Stimulated activated CD4-positive, alpha-beta T cell treated with anti-CD3 and anti-CD28 coated beads, Interleukin-4, amount 100 ng/mL, for 48 hours (primary cell): ENCODE measurements at places on chromosomes 11 and 22.

DNA sequence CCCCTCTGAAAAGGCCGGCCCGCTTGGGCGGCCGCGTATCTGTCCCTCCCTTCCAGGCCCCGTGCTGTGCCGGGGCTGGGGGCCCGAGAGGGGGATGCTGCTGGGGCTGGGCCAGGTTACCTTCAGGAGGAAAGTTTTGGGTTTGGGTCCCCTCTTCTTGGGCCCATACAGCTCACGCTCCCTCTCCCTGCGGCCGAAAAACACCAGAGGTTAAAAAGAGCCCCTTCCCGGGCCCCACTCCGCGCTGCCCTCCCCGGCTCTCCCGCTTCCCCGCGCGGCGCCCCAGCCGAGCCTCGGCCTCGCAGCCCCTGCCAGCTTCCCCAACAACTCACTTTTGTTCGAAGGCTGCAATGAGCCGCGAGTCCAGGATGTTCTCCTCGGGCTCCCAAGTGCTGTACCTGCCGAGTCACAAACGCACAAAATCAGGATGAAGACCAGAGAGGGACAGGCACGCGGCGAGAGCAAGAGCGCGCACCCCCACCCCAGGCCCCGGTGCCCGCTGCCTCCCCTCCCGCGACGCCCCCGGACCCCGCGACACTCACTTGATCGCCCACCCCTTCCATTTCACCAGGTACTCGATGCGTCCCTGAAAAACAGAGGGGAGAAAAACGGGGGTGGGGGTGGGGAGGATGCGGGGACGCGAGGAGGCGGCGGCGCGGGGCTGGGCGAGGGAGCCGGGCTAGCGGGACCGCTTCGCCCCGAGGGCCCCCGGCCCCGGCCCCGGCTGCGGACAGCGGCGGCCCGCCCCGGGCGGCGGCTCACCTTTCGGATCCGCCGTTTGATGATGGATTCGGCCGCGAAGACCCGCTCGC, 450 bp downstream of the CBX6 start:
- no peak for DNase-seq

- DNase-seq: no peak
Observed at GRCh38 chr11:27921472-27921871, 186.5 kb downstream of the KIF18A start.

DNA sequence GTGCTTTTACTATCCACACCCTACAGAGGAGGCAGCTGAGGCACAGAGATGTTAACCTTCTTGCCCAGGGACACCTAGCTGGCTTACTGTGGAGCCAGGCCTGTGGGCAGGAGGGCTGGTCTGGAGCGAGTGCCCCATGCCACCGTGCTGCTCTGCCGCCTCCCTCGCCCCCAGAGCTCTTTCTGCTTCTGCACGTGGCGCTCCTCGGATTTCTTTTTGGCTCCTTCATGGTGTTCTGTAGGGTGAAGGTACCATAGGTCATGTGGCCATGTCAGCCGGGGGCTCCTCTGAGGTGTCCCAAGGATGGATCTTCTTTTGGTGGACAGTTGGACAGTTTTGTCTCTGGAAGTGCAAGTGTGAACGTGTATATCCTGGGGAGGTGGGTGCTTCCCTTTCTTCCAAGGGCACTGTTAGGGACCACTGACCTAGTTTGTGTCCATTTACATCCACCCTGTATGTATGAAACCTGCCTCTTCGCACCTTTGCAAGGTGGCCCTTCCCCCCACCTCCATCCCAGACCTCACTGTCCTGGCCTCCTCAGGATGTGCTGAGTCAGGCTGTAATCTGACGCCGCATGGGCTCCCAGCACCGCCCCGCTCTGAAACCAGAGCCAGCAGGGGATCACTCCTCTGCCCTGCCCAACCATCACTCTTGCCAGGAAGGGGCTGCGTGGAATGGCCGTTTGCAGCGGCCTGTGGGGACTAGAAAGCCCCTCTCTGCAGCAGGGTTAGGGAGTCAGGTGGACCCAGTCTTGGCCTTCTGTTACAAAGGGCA, 31.7 kb downstream of the POLR3H start:
- DNase-seq: no peak

DNA sequence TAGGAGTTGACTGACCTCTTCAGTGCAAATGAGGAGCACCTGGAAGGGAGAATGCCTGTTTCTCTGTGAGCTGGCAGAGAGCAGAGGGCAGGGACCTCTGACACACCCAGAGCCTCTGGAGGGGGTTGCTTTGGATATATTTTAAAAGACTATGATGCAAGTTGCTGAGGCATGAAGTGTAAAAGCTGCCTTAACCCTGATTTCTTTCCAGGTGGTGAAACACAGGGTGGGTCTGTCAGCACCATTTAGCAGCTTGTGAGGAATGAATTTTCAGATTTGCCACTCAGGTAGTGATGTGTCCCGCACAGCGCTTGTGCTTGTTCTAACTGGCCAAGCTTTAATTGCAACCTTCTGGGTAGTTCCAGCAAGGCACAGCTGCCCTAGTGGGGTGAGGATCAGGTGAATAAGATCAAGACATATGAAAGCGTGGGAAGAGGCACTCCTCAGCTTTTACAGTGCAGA, 90.2 kb downstream of the SWAP70 start:
- DNase-seq: no peak

DNA sequence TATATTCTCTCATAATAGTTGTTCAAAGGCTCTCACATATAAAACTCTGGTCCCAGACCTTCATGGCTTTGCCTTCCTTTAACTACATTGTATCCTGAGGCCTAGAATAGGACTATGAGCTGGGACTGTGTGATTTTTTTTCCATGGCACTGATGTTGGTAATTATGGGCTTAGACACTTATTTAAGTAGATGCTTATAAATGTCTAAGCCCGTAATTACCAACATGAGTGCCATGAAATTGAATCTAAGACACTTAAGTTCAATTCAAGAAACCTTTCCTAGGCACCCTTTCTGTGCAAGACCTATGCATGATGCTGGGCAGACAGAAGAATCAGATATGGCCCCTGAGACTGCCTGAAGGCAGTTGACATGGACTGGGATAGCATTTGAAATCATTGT, 63.0 kb downstream of the P4HA3 start:
- DNase-seq: no peak

GRCh38 chr11:42625757-42626665, 685.8 kb upstream of the API5 start:
- no peak for DNase-seq

DNA sequence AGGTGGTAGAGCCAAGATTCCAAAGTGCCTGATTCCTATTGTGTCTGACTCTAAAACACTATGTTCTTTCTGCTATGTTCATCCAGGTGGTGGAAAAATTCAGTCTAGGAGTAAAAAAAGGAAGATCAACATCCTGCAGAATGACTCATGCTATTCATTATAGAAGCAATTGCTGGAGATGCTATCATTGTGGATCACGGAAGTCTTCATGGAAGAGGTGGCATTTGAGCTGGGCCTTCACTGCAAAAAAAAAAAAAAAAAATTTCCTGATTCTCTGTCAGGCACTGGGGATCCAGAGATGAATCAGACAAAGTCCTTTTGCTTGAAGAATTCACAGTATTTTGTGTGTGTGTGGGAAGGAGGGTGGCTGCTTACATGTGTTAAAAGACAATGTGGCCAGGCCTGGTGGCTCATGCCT, 1.4 kb upstream of the UVRAG start:
- DNase-seq: no peak
